ENCODE measurements at places on chromosomes 4 and X.

GRCh38 chrX:41708486-41708885 is 15.5 kb upstream of the GPR82 start:
- no peak for DNase-seq

DNA sequence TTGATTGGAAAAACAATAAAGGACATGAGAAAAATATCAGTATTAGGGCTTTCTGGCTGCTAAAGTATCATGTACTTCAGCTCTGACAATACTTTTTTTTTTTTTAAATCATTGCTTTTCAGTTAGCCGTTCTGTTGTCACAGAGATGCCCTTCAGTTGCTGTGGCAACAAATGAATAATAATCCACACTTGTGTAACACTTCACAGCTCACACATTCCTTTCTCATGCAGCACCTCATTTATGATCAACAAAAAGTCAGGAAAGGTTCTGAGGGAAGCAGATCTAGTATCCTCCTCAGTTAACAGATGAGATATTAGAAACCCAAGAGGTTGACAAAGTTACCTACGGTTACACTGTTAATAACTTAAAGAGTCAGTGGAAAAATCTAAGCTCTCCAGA is 444.2 kb upstream of the SLIT2 start:
- peak; percentile 36 for DNase-seq

GRCh38 chrX:21926527-21927278 is 13.8 kb upstream of the SMS start:
- no peak for DNase-seq

- no peak for DNase-seq
These were observed 28.5 kb downstream of the KLHL13 start for GRCh38 chrX:118088084-118088483.

DNA sequence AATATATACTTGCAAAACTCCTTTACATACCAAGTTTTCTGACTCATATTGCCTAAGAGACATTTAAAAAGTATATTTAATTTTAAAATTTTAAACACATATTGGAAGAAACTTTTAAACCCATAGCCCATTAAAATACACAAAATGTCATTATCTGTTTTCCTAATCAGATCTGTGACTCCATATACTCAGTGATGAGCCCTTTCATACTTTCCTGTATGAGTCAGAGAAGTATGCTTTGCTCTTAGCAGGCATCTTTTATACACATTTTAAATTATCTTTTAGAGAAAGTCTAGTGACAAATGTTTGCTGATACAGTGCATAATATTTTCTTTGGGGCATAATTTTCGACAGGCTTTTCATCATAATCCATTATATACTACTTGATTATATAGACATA is 26.4 kb downstream of the SPIN3 start:
- no peak for DNase-seq

DNA sequence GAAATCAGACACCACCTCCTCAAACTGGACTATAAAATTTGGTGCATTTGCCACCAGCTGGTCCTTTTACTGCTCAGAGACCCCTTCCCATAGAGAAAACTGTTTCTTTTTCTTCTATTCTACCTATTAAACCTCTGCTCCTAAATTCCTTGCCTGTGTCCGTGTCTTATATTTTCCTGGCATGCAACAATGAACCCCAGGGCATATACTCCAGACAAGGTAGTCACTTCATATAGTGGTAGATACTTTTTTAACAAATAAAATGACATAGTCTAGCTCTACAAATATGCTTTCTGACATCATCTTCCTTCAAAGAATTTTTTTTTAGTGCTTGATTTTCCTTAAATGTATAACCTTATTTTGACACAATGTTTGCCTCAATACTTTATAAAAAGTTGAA is 1402.9 kb upstream of the PABPC4L start:
- no peak for DNase-seq

DNA sequence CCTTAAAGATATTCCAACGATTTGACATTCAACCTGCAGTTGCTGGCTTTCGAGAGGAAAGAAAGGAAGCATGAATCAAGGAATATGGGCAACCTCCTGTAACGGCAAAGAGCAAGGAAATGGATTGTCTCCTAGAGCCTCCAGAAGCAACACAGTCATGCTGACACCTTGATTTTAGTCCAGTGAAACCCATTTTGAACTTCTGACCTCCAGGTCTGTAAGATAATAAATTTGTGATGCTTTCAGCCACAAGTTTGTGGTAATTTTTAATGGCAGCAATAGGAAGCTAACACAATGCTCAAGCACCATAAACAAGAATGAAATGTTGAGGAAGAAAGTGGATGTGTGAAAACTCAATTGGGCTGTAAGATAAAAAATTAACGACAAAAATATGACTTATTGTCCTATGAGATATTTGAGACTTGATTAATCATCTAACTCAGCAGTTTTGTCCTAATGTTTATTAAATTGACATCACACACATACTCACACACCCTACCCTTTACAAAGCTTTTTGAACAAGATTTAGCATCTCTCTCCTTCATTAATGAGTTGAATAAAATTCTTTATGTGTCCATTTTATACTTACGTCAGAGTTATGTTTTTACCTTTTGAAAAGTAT is 857.2 kb upstream of the INTU start:
- no peak for DNase-seq

DNA sequence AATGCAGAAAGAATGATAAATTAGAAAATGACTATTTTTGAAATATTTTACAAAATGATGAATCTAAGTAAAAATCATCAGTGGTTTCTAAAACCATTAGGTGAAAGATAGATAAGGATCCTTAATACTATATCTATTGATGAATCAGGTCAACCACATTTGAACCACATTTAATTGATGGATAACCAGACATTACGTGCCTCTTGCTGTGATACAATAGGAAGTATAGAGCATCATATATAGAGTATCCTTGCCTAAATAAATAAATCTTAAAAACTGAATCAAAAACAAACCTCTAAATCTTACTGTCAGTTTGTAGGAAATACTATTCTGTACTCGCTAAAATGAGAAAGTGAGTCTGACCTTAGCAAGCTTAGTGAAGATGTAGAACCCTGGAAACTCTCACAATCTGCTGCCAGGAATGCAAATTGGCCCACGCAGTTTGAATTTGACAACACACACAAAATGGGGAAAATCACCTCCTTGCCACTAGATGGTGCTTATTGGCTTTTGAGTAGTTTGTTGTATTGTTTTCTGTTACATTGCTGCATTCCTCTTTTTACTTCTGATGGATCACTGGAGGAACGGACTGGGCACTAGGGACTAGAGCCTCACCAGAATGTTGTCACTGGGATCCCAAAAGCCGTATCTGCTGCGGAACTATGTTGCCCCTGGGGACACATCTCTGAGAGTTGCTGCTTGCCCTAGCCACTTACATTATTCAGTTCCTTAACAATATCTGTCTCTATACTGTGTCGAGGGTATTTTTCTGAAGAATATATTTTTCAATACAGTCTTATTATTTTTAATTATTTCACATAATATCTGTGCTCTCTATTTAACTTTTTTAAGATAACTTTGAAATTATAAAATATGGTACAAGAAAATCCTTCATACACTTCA is 25.4 kb upstream of the SLAIN2 start:
- DNase-seq: peak; percentile 23

- DNase-seq: no peak
These were observed 12.4 kb upstream of the MAOA start for GRCh38 chrX:43643662-43644061.

DNA sequence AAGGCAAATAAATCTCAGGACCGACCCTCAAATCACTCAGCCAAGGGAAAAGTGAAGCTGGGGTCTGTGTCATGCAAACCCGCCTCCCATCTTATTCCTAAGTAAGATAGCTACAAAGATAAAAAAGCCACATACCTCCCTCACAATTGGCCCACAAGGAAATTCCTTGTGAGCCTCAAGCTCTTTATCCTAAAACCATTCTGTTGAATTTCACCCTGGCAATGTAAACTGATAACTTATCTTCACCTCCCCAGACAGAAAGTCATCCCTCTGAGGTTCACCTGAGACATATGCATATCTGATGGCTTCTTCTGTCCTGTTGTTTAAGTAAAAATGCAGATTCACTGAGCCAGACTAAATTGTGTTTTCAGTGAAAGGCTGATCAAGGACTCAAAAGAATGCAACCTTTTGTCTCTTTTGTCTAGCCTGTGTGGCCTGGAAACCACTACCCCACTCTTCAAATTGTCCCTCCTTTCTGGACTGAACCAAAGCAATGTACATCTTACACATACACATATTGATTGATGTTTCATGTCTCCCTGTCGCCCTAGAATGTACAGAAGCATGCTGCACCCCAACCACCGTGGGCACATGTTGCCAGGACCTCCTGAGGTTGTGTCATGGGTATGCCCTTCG is 91.3 kb downstream of the MFAP3L start:
- no peak for DNase-seq

DNA sequence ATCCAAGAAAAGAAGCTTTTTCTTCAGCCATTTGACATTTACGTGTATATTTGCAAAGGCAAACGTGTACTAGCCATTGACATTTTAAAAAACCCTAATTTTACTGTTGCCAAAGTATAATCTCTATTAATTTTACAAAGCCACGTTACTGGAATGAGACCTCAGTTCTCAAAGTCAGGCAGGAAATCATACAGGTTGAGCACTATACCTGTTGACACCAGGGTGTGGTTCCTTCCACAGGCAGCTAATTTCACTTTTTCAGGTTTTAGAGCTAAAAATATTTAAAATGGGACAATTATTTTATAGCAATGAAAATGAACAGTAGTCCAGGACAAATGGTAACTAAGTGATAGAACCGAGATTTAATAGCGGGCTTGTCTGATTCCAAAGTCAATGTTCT is 6.5 kb downstream of the RPGR start:
- no peak for DNase-seq

GRCh38 chrX:99142745-99143144 is 1267.3 kb downstream of the PCDH19 start:
- DNase-seq: no peak

DNA sequence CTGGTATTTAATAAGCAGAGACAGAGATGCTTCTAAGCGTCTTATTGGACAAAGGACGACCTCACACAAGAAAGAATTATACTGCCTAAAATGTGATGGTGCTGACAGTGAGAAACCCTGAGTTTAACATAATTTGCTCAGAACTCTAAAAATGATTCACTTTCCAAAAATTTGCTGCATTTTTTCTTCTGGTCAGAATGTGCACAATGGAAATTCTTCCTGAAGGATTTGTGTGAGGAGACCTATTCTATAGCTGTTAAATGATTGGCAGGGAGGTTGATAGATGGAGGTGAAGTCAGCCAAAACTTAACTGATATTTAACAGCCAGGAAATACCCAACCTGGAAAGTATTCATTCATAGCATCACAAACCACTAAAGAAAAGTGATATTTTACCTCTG is 1.7 kb downstream of the MAGEC3 start:
- DNase-seq: no peak

GRCh38 chr4:153763404-153763803 is 3.6 kb upstream of the RNF175 start:
- no peak for DNase-seq

DNA sequence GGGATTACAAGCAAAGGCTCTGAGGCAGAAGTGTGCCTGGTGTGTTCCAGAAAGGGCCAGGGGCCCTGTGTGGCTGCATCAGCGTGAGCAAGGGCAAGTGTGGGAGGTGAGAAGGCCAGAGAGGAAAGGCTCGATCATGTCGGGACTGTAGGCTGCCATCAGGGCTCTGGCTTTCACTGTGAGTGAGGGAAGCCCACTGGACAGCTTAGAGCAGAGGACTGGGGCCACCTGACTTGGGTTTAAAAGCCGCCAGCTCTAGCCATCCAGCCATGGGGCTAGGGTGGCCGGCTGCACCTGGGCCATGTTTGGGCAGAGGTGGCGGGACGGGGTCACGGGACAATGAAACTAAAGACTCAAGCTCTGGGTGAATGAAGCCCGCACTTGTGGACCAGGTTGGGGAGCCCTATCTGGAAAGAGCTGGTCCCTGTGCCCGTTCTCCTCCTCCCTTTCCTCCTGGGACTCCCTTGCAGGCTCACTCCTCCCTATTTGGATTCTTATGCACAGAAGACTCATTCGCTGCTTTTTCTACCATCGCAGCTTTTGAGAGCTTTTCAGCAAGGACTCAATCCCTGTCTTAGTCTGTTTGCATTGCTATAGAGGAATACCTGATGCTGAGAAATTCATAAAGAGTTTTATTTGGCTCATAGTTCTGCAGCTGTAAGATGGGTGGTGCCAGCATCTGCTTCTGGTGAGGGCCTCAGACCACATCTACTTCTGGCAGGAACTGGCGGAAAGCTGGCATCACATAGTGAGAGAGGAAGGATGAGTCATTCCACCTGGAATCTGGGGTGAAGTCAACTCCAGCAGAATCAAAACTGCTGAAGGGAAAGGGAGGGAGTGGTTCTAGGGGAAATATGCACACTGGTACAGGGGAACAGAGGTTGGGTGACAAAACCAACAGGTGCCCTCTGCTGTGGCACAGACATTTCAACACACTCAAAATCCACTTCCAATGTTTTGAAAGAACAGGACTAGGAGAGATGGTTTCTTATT is 15.3 kb downstream of the CTAG1B start:
- DNase-seq: no peak

- DNase-seq: peak; percentile 42
These were observed 61.6 kb upstream of the NAP1L5 start for GRCh38 chr4:88759039-88759894.

DNA sequence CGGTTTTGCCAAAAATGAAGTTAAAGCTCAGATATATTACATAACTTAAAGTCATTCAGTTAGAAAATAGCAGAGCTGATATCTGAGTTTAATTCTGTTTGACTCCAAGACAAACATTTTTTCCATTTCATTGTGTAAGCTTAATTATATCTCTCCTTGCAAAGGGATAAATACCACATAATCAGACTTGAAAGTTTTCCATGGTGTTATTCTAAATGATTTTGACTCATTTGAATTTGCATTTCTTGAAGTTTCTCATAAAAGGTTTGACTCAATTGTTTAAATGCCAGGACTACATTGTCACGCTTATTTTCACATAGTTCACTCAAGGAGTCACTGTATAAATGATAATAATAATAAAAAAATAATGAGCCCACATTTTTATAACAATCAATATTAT is 39.4 kb upstream of the DDX60 start:
- no peak for DNase-seq

DNA sequence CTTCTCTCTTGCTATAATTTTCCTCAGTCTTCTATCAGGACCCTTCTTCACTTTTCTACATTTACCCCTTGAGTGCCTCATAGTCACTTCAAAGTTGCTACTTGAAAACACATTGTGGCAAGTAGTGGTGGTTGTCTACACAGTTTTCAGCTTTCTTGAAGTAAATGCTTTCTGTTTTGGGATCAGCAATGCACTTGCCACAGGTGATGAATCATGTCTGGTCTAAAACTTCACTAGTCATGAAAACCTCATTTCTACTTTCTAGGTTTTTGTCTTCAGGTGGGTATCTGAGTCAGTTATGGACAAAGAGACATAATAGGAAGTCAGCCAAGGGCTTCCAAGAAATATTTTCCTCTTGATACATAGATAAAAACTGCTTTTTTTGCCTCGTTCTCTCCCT is 359.2 kb downstream of the CCSER1 start:
- no peak for DNase-seq

- no peak for DNase-seq
These were observed 315.3 kb downstream of the PTTG2 start for GRCh38 chr4:38275331-38276100.

GRCh38 chr4:186201535-186202230 is 10.3 kb downstream of the CYP4V2 start:
- DNase-seq: no peak

GRCh38 chrX:2928583-2929434 is at the start of gene ARSD:
Gene ARSD, minus strand, starts transcription at chrX:2929339. Its CDS starts 64 bp downstream, at chrX:2929275.
- DNase-seq: peak; percentile 82
